GM10248 (cell line): ENCODE measurements at places on chromosomes 11 and 22.

GRCh38 chr22:43743929-43744643 is 68.0 kb downstream of the EFCAB6 start:
- no peak for DNase-seq

GRCh38 chr11:17672469-17672868 is 46.9 kb upstream of the MYOD1 start:
- no peak for DNase-seq

DNA sequence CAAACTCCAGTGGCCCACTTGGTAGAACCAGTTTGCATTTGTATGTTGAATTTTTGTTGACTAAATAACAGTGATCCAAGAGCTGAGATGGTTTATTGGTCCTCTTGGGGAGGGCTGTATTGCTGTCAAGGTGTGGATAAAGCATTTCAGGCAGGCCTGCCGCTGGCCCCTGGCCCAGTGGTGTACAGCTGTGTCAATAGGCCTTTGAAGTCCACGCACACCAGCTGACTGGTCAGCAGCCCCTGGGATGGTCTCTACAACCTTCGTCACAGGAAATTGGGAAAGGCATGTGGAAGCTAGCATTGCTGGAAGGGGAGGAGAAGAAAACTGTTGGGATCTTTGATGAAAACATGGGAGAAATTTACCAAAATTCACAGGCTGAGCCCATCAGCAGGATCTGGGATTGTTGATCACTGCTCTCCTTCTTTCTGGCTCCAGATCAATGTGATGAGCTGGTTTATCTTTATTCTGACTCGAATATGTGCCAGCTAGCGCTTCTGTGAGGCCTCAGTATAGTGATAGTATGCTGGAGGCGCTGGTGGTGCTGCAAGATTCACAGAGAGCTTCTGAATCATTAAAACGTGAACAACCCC is 12.5 kb upstream of the E2F8 start:
- DNase-seq = no peak

- no peak for DNase-seq
Observed at GRCh38 chr22:27435844-27436576, 365.5 kb downstream of the MN1 start.

DNA sequence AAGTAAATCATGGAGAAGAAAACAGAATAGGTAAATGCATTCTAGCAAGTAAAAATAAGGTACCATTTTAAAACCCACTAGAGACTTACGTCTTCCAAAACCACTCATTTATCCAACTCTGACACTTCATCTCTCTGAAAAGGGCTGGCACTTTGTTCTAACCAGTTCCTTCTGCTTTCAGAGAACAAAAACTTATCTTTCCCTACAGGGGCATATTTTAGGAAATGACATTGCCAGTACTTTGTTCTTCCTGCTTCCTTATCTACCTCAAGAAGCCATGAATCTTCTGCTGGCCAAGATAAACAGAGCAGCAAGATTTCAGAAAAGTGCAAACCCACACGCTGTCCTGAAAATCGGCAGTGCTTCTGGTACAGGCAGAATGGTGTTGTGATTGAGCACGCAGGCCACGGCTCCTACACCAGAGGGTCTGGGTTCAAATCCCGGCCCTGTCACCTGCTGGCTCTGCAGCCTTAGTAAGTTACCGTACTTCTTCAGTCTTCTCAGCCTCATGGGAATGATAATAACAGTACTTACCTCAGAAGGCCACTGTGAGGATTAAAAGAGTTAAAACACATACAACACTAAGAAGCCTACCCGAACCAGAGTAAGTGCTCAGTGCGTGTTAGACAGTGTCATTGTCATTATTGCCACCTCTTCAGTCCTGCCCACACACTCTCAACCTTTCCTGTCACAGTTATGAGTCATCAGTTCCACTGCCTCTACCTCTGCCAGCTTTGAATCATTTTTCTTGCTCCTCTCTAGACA is 11.0 kb downstream of the MPZL3 start:
- DNase-seq = peak; percentile 60

DNA sequence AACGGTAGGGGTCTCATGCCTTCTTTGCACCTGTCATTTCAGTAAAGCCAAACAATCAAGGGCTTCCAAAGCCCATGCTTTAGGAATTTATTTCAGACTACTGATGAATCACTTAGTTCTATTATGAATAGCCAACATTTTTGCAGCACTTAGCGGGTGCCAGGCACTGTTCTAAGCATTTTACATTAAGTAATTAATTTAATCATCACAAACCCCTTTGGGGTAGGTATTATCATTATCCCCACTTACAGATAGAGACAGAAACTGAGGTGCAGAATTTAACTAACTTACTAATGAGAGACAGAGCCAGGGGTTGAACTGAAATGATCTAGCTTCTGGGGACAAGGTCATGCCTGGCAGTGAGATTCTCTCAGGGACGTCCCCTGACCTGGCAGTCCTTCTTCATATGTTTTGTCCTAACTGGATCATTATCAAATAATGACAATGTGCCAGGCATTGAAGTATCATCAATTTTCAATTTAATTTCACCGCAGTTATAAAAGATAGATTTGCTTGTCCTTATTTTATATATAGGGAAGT is 31.7 kb upstream of the NAV2 start:
- no peak for DNase-seq

- DNase-seq = no peak
Observed at GRCh38 chr11:69879729-69880005, 60.5 kb upstream of the FGF3 start.

- DNase-seq = no peak
Observed at GRCh38 chr11:31243706-31244105, 125.8 kb downstream of the DCDC1 start.

DNA sequence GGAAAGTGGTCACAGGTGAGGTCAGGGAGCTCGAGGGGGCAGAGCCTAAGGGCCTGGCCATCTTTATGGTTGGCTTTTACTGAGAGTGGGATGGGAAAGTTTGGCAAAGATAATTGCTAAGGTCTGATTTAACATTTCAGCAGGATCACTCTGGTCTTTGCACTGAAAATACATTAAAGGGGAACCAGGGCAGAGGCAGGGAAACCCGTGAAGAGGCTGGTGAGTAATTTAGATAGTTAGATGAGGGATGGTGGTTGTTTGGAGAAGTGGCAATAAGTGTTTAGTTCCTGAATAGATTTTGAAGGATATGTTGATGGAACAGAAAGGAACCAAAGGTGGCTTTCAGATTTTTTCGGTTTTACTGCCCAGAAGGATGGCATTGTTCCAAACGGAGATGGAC is 50.8 kb downstream of the SCN3B start:
- DNase-seq = no peak

DNA sequence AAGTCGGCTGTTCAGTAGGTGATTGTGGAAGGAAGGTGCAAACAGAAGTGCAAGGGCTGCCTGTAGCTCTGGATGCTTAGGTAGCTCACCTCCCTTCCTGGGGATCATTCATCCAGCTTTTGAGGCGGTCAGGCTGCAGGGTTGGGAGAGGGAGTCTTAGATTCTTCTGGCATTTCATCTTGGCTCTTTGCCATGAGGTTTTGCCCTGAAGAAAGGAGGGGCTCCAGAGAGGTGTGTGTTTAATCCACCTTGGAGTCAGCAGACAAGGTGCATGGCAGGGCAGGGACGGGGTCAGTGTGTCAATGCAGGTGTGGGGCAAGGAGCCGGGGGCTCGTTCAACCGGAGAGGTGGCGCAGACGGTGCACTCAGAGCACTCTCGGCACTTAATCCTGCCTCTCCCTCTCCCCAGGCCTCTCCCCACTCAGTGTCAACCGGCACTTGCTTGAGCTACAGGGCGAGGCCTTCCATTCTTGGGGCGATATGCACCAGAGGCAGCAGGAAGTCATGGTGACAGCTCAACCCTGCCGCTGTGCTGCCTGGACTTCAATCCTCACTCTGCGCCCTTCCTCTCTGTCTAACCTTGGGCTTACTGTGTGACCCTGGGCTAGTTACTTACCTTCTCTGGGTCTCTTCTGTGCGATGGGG is 7.2 kb downstream of the ADAMTS15 start:
- no peak for DNase-seq

DNA sequence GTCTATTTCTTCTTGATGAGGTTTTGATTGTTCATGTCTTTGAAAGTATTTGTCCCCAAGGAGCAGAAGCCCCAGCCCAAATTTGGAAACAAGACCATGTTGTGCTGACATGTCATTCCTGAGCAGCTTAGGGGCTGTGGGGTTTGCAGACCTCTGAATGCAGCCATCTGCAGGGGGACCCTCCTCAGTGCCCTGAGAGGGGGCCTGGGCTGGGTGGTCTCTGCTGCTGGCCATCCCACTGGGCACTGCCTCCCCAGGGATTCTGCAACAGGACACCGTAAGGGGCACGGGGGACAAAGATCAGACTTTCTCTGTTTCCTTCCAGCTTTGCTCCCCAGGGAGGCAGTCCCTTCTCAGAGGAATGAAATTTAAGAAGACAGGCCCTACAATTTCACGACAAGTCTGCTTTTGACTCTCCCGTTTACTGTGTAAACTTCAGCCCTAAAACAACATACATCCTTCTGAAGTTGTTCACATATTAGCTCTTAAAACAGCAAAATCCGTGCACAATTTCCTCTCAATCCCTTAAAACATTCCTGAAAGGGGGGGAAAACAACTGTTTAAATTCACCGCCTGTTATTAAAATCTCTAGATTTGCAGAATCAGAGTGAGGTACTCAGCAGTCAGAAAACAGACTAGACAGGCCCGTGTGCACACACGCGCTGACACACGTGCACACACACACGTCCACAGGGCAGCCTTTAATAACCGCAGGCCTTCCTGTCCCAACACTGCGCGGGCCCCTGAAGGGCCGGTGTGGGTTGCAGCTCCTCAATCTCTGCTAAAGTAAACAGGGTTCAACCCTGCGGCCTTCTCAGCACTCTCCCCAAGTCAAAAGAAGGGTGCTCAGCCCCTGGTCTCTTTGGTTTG is 109.8 kb downstream of the KCNQ1 start:
- no peak for DNase-seq

GRCh38 chr11:45371251-45372115 is 85.3 kb upstream of the SYT13 start:
- peak; percentile 76 for DNase-seq

DNA sequence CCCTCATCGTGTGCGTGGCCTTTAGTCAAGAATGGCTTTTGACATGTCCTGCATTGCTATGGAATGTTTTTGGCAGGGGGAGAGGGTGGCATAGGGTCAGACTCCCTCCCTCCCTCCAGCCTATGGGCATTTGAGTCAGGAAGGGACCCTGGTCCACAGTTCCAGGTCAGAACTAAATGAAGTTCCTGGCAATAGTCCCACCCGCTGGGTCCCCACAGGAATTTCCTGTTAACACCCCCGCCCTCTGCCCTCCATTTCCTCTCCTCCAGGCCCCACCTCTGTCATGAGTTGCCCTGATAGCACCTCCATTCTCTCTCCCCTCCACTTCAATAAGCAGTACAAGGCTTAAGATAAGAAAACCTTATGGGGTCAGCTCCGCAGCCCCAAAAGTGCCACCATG is 40.8 kb upstream of the LMO2 start:
- DNase-seq = no peak

DNA sequence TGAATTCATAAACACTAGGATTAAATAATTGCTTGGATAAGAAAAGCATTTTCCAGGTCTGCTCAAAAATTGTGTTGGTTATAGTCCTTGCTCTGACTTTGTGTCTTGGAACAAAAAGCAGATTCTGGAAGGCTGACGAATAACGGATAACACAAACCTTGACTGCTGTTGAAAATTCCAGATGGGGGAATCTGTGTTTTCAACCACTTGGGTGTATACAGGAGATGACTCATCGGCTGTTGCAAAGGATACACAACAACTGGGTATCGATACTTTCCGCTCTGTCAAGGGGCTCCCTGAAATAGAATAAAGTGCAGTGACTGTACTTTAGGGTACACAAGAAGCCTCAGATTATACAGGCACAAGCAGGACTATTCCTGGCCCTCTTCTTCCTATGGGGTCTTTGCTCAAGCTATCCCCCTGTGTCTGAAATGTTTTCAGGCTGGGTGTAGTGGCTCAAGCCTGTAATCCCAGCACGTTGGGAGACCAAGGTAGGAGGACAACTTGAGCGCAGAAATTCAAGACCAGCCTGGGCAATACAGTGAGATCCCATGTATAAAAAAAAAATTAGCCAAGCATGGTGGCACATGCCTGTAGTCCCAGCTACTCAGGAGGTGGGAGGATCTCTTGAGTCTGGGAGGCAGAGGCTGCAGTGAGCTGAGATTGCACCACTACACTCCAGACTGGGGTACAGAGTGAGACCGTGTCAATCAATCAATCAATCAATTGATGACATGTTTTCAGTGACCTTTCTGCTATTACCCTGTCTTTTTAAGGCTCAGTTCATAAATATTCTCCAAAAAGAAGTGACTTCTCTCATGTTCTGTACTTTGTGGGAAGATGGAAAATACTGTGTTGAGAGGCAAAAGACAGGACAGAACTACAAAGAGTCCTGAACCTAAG is 48.6 kb upstream of the UCP3 start:
- no peak for DNase-seq

DNA sequence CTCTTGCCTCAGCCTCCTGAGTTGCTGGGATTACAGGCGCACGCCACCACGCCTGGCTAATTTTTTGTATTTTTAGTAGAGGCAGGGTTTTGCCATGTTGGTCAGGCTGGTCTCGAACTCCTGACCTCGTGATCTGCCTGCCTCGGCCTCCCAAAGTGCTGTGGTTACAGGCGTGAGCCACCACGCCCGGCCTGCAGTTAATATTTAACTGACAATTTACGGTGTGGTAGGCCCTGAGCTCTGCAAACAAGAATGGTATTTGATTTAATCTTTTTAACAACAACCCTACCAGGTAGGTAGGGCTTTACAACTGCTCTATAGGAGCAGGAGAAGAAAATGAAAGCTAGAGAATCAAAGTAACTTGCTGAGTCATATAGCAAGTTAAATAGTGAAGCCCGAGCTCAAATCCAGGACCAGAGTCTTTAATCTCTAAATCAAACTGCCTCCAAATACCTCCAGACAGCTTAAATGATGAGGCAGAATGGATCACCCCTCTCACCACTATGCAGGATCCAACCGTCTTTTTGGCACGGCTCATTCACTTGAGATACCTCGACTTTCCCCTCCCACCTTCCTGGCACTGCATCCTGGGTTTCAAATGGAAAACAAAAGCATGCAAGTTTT is 9.4 kb downstream of the UEVLD start:
- peak; percentile 46 for DNase-seq

DNA sequence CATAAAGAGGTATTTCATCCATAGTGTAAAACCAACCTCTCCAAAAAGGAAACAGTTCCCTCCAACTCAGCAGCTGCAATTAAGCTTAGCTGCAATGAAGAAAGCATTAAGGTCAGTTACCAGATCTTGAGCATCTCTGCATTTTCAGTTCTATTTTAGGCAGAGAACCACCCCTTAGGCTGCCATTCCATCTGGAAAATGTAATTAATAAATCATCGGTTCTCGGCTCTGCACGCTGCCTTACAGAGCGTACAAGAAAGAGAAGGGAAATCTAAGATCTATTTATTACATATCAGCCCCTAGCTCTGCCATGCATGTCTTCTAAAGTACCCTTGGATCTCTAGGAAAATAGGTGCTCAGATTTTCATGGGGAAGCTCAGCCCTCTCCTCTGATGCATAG is 71.5 kb downstream of the RCN1 start:
- DNase-seq = no peak

DNA sequence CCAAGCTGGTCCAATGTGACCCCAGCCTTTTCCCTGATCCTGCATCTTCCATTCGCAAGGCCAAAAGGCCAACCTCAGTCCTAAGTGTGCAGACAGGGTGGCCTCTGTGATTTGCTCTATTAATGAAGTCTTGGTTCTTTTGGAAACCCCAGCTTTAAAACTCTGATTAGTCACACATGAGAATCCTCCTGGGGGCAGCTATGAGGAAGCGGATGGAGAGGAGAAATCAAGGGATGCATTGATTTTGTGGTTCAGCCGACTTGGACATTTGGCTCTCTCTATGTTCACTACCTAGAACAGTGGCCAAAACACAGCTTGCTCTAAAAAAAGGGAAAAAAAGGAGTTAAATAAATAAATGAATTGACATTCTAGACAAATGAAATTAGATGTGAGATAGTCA is 98.6 kb upstream of the USP47 start:
- no peak for DNase-seq
